ENCODE measurements at places on chromosomes 11 and 22.

DNA sequence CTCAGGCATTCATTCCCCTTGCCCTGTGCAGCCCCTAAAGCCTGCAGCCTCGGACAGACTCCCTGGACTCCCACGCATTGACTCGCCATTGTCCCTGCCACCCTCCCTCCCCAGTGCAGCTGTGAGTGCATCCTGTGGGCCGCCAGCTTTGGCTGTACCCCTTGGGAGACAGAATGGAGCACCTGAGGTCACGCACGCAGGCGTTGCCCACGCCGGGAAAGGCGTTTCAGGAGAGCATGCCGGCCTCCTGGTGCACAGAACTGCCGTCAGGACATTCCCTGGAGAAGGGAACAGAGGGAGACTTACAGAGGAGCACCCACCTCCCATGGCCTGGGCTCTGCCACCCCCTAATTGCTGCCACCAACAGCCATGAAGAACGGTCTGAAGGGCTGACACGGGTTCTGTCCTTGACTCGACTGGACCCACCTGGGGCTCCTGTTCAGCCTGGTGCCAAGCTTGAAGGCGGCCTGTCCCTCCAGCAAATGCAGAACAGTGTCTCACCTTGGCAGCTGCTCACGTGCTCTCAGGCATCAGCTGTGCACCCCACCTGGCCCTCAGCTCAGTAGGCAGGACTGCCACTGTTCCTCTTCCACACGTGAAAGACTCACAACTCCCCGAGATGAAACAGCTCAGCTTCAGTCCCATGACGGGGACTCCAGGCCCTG is 503.8 kb downstream of the BRD1 start:
- H3K36me3 ChIP-seq, result no peaks in the 10 kb centered on the region
- no peak overlapping the region for H3K27ac ChIP-seq
- no peak overlapping the region for H3K4me3 ChIP-seq
- peaks cover 36% of the 10 kb centered on the region for H3K27me3 ChIP-seq
- no peak for DNase-seq

DNA sequence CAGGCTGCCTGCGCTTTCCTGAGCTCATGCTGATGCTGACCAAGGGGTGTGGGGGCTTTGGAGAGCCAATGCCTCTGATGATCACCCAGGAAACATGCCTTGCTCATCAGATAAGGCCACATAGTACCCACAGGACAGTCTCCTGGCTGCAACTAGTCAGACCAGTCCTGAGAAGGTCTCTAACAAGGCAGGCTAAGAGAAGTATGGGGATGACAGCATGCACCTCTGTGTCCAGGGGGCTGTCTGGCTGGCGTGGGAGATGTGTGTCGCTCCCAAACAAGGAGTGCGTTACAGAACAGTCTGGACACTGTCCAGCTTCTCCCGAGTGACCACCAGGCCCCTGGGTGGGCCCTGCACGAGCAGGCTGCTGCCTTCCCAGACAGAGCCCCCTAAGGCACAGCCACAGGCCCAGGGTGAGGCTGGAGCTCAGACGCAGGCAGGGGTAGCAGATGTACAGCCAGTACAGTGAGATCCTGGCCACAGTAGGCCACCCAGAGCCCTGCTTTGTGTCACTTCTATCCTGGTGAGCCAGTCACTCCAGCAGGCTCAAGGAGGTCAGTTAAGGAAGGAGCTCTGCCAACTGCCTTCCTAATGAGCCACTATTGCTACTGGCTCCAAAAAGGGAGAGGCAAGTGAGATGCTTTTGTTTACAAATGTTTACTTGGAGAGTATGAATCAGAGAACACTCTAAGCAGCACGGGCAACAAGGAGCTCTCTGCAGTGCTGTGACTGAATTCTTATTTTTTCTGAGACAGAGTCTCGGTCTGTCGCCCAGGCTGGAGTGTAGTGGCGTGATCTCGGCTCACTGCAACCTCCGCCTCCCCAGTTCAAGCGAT is 66.0 kb upstream of the CLTCL1 start:
- H3K27ac ChIP-seq, result peak overlapping the region; percentile 69
- peaks cover 44% of the 10 kb centered on the region for H3K4me1 ChIP-seq

DNA sequence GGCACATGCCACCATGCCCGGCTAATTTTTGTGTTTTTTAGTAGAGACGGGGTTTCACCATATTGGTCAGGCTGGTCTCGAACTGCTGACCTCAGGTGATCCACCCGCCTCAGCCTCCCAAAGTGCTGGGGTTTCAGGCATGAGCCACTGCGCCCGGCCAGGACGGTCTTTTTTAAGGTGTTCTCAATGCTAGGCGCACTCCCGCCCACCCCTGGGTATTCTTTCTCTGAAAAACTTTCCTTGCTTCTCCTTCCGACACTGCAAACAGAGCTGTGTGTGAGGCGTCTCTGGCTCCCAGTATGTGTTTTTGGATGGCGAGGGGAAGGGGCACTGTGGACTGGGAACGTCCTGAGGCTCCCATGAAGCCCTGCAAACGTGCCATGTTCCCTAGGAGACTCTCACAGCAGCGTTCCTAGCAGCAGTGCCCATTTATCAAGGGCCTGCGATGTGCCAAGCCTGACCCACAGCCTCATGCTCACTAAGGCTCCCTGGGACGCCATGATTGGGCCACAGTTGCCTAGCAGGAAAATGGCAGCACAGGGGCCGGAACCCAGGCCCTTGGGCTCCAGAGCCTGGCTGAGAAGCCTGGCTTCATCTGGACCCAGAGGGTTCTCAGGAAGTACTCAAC is 2.4 kb upstream of the RASL10A start:
- peaks cover 33% of the 10 kb centered on the region for H3K36me3 ChIP-seq
- peaks cover 28% of the 10 kb centered on the region for H3K27me3 ChIP-seq
- H3K27ac ChIP-seq, result peak overlapping the region; percentile 72
- no peak overlapping the region for H3K4me3 ChIP-seq

- no peaks in the 10 kb centered on the region for H3K27me3 ChIP-seq
- H3K4me3 ChIP-seq, result peak overlapping the region; percentile 65
- DNase-seq, result no peak
- peaks cover 51% of the 10 kb centered on the region for H3K36me3 ChIP-seq
These were observed 56.8 kb downstream of the FCHSD2 start for GRCh38 chr11:73085189-73085875.

DNA sequence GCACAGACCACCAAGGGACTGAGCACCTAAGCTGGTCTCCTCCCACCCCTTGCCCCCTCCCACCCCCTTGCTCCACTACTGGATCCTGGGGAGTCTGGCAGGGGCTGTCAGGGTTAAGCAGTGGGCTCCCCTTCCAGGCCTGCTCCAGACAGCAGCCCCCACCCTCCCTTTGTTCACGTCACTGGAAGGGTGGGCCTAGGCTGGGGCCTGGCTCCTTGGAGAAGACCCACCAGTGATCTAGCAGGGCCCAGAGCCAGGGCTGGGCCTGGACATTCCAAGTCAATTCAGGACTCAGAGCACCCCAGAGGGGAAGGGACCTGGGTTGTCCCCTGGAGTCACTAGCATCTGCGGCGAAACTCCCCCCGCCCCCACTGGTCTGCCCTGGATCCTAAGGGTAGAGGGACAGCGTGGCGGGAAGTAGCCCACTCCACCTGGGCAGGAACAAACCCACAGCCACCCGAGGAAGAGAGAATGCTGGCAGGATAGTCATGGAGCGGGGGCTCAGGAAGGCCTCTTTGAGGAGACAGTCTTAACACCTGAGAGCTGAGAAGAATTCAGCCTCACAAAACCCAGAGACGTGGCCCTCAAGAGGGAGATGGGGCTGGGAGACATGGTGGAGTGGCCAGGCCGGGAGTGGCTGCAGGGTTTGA is 45.8 kb downstream of the IGLL1 start:
- peaks cover 12% of the 10 kb centered on the region for H3K27me3 ChIP-seq
- H3K27ac ChIP-seq, result no peak overlapping the region
- H3K4me1 ChIP-seq, result peaks cover 21% of the 10 kb centered on the region
- no peak overlapping the region for H3K4me3 ChIP-seq
- DNase-seq, result no peak

DNA sequence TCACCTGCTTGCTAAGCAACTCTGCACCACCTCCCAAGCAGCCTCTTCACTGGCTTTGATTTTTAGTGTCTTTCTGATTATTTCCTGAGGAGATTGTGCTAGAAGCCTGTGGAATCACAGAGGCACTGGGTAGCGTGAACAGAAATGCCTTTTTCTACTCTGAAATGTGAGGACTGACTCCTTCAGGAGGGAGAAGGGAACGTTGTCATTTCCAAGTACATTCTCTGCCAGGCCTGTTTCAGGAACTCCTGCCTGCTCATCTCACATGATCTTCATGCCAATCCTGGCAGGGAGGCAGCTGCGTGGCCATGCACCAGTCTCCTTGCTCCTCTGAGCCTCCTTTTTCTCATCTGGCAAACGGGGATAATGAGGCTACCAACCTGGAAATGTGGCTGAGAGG is 49.8 kb upstream of the PRDM11 start:
- peaks cover 19% of the 10 kb centered on the region for H3K27me3 ChIP-seq
- no peak for DNase-seq
- no peak overlapping the region for H3K27ac ChIP-seq
- no peak overlapping the region for H3K4me3 ChIP-seq
- peaks cover 52% of the 10 kb centered on the region for H3K4me1 ChIP-seq

DNA sequence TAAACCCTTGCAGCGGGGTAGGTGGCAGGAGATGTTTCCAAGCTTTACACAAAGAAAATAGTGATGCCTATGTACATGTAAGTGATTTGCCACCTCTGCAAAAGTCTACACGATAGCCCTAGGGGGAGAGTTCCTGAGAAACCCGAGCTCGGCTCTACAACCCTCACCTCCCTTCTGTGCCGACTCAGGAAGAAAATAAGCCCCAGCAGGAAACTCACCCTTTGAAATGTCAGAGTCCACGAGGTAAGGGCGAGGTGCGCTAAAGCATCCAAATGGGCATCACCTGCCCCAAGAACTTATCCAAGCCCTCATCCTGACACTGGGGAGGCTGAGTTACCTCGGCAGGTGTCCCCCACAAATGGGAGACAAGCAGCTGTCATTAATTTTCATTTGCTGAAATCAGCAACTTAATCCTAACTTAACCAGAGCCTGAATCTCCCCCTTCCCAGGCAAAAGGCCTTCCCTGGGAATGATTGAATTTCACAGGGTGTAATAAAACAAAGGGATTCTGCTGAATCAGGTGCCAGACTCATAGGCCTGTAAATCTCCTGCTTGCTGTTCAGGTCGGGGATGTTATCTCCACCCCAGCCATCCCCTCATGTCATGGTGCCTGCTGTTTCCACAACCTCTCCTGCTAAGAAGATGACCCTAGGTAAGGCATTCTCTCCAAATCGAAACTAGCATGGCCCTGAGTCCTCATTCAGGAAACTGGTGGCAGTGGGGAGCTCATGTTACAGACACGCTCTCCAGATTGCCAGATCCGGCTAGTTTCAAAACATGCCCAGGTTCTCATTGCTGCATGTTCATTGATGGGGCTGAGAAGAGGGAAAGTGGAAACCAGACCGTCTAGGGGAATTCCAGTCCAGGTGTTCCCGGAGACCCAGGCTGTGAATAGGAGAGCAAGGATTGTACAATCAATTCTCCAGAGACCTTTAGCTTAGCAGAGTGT is 105.3 kb upstream of the KIRREL3 start:
- no peaks in the 10 kb centered on the region for H3K36me3 ChIP-seq
- no peak overlapping the region for H3K27ac ChIP-seq
- H3K4me1 ChIP-seq, result no peaks in the 10 kb centered on the region
- no peak for DNase-seq
- no peaks in the 10 kb centered on the region for H3K27me3 ChIP-seq
- no peak overlapping the region for H3K4me3 ChIP-seq

GRCh38 chr11:36222831-36223635 is 66.2 kb downstream of the COMMD9 start:
- H3K4me3 ChIP-seq, result no peak overlapping the region
- no peak for DNase-seq
- H3K27ac ChIP-seq, result no peak overlapping the region
- peaks cover 2% of the 10 kb centered on the region for H3K27me3 ChIP-seq
- H3K36me3 ChIP-seq, result no peaks in the 10 kb centered on the region

DNA sequence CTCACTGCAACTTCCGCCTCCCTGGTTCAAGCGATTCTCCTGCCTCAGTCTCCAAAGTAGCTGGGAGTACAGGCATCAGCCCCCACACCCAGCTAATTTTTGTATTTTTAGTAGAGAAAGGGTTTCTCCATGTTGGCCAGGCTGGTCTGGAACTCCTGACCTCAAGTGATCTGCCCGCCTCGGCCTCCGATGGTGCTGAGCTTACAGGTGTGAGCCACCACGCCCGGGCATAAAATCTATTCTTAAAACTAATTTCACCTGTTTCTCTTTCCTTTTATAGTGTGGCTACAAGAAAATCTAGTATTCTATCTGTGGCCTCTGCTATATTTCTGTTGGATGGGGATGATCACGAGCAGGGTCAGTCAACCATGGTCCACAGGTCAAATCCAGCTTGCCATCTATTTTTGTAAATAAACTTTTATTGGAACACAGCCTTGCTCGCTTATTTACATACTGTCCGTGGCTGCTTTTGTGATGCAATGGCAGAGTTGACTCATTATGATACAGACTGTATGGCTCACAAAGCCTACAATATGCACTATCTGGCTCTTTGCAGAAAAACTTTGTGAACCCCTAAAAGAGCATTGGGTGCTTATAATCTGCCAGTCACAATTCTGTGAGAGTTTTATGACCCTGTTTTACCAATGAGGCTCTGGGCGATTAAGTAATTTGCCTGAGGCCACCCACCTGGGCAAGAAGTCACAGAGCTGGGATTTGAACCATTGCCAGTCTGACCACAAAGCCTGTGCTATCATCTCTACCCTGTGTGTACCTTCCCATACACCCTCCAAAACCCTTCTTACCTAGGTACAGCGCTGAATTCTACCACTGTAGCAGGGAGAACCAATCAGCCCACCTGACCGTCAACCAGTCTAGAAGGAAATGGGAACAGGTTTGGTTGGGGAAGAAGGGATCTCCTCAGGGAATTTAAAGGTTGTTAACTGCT is 28.3 kb downstream of the SLC1A2 start:
- peak overlapping the region; percentile 69 for H3K27ac ChIP-seq
- H3K27me3 ChIP-seq, result peaks cover 4% of the 10 kb centered on the region
- H3K36me3 ChIP-seq, result no peaks in the 10 kb centered on the region
- no peak overlapping the region for H3K4me3 ChIP-seq

GRCh38 chr11:48123254-48123875 is 93.2 kb upstream of the OR4B1 start:
- no peaks in the 10 kb centered on the region for H3K27me3 ChIP-seq
- H3K4me3 ChIP-seq, result no peak overlapping the region
- no peak for DNase-seq
- H3K4me1 ChIP-seq, result peaks cover 33% of the 10 kb centered on the region

DNA sequence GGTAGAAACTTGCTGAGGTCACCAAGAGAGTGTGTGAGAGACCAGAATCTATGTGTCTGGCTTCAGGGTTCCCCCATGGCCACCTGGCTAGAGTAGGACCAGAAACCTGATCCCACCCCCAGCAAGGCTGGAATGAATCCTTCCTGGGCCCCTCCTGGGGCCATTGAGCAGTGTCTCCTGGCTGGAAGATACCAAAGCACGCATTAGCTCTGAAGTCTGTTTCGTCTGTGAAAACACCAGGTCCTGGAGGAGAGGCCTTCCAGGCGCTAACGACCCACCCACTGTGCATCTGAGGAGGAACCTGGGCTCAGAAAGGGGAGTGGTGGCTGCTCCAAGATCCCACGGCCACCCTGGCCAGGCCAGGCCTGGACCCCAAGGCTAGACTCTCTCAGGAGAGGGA is 15.5 kb upstream of the TSKU start:
- DNase-seq, result no peak
- peaks cover 22% of the 10 kb centered on the region for H3K27me3 ChIP-seq
- H3K36me3 ChIP-seq, result no peaks in the 10 kb centered on the region
- no peak overlapping the region for H3K27ac ChIP-seq

- DNase-seq, result no peak
- no peaks in the 10 kb centered on the region for H3K4me1 ChIP-seq
- no peaks in the 10 kb centered on the region for H3K36me3 ChIP-seq
- H3K27ac ChIP-seq, result no peak overlapping the region
- no peak overlapping the region for H3K4me3 ChIP-seq
These were observed 1514.8 kb downstream of the TBC1D22A start for GRCh38 chr22:48276994-48277867.

- H3K4me3 ChIP-seq, result peak overlapping the region; percentile 97
- no peaks in the 10 kb centered on the region for H3K27me3 ChIP-seq
- H3K4me1 ChIP-seq, result peaks cover 61% of the 10 kb centered on the region
- no peak for DNase-seq
- H3K27ac ChIP-seq, result peak overlapping the region; percentile 59
- peaks cover 59% of the 10 kb centered on the region for H3K36me3 ChIP-seq
These were observed 2.8 kb downstream of the CFL1 start for GRCh38 chr11:65854852-65855837.
